SK-N-SH (cell line): ENCODE measurements at places on chromosomes 11 and 22. TPM values are rescaled to one million over a fixed set of nuclear protein-coding genes. Genes with fewer than 3 reads are reported as not detected.

The MMP12 gene
- 2.0 and 2.8 TPM in 2 replicates for polyA plus RNA-seq

The OR52D1 gene
- not detected in 2 replicates for polyA plus RNA-seq

The ADM2 gene
- polyA plus RNA-seq = 0.49 and 0.61 TPM in 2 replicates

The PARVG gene
- 0.05 TPM in 1 of 2 replicates, not detected in the other for polyA plus RNA-seq

- no peak overlapping the region for H3K27ac ChIP-seq
- H3K27me3 ChIP-seq = no peaks in the 10 kb centered on the region
- no peak overlapping the region for H3K4me3 ChIP-seq
- peaks cover 5% of the 10 kb centered on the region; the same call in 1 of the 2 replicates for H3K4me1 ChIP-seq
- no peaks in the 10 kb centered on the region for H3K36me3 ChIP-seq
- no peak for DNase-seq
These were observed 60.4 kb upstream of the CD5 start for GRCh38 chr11:61041755-61042518.

DNA sequence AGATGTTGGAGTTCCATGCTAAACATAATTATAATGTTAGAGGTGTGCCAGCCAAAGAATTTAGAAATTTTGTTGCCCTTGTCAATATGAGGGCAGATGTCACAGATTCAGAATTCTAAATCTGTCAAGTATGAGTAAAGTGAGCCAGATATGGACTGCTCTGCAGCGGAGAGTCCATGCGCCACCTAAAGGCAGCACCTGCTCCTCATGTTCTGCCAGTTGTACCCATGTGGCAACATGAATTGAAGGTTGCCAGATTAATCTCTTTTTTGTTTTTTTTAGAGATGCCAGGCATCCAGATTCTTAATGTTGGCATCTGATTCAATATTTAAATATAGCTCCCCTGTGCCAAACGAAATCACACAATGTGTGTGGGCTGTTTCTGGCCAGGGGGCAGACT is 678.6 kb upstream of the ANO5 start:
- H3K36me3 ChIP-seq = no peaks in the 10 kb centered on the region
- H3K4me1 ChIP-seq = no peaks in the 10 kb centered on the region
- H3K4me3 ChIP-seq = no peak overlapping the region
- H3K27me3 ChIP-seq = no peaks in the 10 kb centered on the region
- DNase-seq = peak; percentile 15
- H3K27ac ChIP-seq = no peak overlapping the region; the same call in 1 of the 2 replicates

DNA sequence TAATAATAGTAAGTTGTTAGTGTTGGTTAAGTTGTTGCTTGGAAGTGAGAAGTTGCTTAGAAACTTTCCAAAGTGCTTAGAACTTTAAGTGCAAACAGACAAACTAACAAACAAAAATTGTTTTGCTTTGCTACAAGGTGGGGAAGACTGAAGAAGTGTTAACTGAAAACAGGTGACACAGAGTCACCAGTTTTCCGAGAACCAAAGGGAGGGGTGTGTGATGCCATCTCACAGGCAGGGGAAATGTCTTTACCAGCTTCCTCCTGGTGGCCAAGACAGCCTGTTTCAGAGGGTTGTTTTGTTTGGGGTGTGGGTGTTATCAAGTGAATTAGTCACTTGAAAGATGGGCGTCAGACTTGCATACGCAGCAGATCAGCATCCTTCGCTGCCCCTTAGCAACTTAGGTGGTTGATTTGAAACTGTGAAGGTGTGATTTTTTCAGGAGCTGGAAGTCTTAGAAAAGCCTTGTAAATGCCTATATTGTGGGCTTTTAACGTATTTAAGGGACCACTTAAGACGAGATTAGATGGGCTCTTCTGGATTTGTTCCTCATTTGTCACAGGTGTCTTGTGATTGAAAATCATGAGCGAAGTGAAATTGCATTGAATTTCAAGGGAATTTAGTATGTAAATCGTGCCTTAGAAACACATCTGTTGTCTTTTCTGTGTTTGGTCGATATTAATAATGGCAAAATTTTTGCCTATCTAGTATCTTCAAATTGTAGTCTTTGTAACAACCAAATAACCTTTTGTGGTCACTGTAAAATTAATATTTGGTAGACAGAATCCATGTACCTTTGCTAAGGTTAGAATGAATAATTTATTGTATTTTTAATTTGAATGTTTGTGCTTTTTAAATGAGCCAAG is 2.7 kb downstream of the NEAT1 start:
- peaks cover 47% of the 10 kb centered on the region for H3K4me1 ChIP-seq
- peak overlapping the region; percentile 83 for H3K4me3 ChIP-seq
- H3K36me3 ChIP-seq = peaks cover 72% of the 10 kb centered on the region
- H3K27me3 ChIP-seq = no peaks in the 10 kb centered on the region
